ENCODE measurements at places on chromosomes 16 and 17. TPM values are rescaled to one million over a fixed set of nuclear protein-coding genes. Genes with fewer than 3 reads are reported as not detected.

C16orf54 gene
- polyA plus RNA-seq, result 0.26 TPM

OTOP2 gene
- not detected for polyA plus RNA-seq

TBX21 gene
- 0.07 TPM for polyA plus RNA-seq

NKD1 gene
- polyA plus RNA-seq, result 13.5 TPM

CHMP1A gene
- 83.1 TPM for polyA plus RNA-seq

IGFALS gene
- polyA plus RNA-seq, result 1.4 TPM

ASPHD1 gene
- polyA plus RNA-seq, result 0.47 TPM

DNA sequence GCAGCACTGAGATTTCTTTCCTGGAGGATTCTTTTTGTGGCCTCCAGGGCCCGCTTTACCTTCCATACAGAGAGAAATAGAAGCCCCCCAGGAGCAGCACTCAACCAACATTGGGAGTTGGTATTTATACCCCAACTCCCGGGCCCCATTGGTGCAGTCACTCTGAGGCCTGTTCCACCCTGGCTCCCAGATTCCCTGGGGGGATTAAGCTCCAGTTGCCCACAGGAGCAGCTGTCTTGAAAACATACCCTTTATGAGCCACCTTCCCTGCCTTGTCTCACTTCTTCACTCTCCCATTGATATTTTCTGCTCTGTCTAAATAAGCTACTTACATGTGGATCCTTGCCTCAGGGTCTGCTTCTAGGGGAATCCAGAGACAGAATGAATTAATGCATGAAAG, 167.8 kb downstream of the KATNIP start:
- DNase-seq, result no peak

GRCh38 chr17:2192367-2193057, 111.1 kb downstream of the SMG6 start:
- DNase-seq, result no peak

DNA sequence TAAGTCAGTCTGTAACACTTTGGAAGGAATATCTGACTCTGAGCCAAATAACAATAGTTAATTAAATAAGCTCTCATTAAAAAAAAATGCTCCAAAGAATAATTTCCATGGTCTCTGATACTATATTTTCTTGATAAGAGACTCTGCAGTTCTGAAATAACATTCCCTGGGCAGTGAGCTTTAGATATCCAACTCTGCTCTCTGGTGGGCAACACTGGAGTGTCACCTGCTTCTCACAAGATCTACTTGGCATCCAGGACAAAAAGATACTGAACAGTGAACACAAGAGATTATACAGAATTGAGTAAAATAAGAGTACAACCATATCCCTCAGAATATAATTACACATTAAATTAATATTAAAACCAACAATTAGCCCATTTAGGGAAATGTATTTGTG, 13.7 kb downstream of the BLMH start:
- peak; percentile 33 for DNase-seq

DNA sequence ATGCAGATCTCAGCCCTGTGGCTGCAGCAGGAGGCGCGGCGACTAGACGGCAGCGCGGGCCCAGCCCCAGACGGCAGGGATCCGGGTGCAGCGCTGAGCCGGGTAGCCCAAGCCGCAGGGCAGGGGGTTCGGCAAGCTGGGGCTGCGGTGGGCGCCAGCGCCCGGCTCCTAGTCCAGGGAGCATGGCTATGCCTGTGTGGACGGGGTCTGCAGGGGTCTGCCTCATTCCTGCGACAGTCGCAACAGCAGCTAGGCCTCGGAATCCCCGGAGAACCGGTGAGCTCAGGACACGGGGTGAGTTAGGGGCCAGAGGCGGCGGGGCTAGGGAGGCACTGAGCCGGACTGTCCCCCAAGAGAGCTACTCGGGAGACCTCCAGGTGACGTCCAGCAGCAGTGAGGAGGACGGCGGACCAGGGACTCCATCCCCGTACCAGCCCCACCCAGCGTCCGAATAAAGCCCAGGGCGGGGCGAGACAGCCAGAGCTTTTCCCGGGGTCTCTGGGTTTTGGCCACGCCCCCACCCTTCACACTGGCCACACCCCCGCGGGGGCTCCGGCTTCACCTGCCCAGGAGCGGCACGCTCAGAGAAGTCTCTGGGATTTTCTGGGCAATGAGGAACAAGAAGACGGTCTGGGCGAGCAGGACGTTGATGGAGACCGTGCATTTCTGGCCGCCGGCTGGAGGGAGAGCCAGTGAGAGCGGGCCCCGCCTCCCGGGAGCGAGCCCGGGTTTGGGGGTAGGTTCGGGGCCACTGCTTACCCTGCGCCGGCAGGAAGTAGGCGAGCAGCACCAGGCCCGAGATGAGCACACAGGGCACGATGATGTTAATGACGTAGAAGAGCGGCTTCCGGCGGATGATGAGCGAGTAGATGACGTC, 1.1 kb downstream of the C17orf107 start:
- no peak for DNase-seq

- DNase-seq, result no peak
These were observed 4.5 kb upstream of the PHAF1 start for GRCh38 chr16:67105246-67105645.

- no peak for DNase-seq
These were observed at the start of gene SLFN12L for GRCh38 chr17:35537601-35538141. Gene SLFN12L (minus strand): TSS chr17:35537678. CDS start chr17:35522364, 15,314 bp downstream.

DNA sequence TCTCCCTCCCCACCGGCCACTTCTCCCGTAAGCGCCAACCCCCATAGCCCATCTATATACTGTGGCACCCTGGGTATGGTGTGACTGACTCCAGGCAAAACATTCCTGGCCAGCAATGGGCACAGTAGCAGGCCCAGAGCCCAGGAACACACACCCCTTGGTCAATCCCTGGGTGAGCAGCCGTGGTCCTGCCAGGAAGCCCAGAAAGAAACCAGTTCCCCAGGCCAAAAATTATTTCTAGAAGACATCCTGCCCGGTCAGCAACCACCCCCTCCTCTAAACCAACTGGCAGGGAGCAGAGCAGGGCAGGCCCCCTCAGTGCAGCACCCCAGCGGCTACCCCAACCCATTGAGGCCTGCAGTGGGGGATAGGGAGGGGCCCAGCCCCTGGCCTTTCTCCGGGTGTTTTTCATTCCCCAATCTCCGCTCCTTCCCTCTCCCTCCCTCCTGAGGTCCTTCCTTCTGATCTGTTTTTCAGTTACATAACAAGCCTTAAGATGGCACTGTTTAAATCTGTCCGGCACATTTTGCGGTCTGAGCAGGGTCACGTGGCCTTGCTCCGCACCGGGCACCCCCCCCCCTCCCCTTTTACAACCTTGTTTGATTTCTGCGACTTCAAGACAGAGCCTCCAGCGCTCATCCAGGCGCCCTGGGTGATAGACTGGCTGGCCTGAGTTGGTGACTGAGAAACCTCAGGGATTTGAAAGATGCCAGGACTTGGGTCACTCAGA, 2.0 kb downstream of the NPTX1 start:
- no peak for DNase-seq

GRCh38 chr16:30956601-30957455, 726 bp upstream of the SETD1A start:
- peak; percentile 75 for DNase-seq

DNA sequence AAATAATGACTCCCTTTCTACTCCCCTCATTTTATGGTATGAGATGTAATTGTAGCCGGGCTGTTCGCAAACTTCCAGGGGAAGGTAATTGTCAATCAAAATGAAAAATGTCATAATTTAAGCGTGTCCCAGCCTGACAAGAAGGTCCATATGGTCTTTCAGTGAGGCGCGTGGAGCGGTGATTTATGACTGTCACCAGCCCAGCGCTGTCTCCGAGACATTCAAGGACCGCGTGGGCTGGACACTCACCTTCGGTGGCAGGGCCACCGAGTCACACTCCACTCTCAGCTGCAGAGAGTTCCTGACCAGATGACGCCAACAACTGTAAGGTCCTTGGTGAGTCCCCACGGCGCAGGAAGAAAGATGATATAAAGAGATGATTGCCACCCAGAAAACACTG, 157.7 kb upstream of the TNRC6C start:
- DNase-seq, result no peak

- no peak for DNase-seq
These were observed 35.6 kb upstream of the IRF8 start for GRCh38 chr16:85863384-85863774.

- peak; percentile 97 for DNase-seq
These were observed at the start of gene TUFM for GRCh38 chr16:28846080-28846932. Gene TUFM (minus strand): TSS chr16:28846348. CDS start chr16:28846269, 79 bp downstream.

GRCh38 chr16:813204-813915, 12.8 kb upstream of the GNG13 start:
- DNase-seq, result no peak

GRCh38 chr17:77266891-77267341, 126.1 kb downstream of the SEC14L1 start:
- DNase-seq, result no peak

- DNase-seq, result no peak
These were observed 13.9 kb upstream of the KIFC3 start for GRCh38 chr16:57815987-57816745.

- no peak for DNase-seq
These were observed 1.4 kb upstream of the SPHK1 start for GRCh38 chr17:76382803-76383545.

GRCh38 chr16:82024316-82024715, 10.7 kb upstream of the HSD17B2 start:
- DNase-seq, result no peak

- no peak for DNase-seq
These were observed 2.9 kb upstream of the WSB1 start for GRCh38 chr17:27290916-27291598.

Data from renal cortex interstitium (tissue), 15 donors.